Stimulated activated CD8-positive, alpha-beta memory T cell treated with anti-CD3 and anti-CD28 coated beads, Interleukin-2, amount 100 ng/mL, for 48 hours (primary cell): ENCODE measurements at places on chromosomes 5 and 9.
A peak's percentile ranks its signal among the peaks of the same experiment; 100 is the strongest.

GRCh38 chr5:147611483-147611882 lies 101.6 kb upstream of the DPYSL3 start:
- no peak for DNase-seq

DNA sequence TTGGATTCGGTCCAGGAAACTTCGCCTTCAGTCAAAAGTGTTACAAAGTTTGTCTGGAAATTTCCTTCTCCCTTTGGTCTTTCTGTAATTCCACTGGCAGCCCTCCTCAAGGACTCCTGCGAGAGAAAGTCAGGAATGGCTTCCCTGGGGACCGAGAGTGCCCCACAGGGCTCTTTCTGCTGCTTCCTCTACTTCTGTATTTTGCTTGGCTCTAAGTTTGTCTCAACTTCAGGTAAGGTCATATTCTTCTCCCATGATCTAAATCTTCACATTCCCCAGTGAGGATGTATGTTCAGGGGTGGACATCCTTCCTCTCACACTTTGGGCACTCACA lies 10.3 kb upstream of the RIOK2 start:
- DNase-seq, result no peak

GRCh38 chr5:74063346-74063745 lies 437.4 kb downstream of the ARHGEF28 start:
- DNase-seq, result no peak

DNA sequence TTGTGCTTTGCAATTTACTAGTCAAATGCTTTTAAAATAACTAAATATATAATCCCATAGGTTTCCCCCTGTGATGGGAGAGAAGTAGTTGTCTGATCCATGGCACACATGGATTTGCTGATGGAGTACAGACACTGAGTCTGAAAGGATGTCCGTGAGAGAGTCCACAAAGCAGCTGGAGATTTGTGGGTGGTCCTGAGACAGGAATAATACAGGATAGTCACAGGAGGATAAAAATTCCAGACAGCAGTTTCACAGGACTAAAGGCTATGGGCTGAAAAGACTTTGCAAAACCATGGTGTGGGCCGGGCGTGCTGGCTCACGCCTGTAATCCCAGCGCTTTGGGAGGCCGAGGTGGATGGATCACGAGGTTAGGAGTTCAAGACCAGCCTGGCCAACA lies 58.7 kb upstream of the ZFR start:
- no peak for DNase-seq

- peak; percentile 68 for DNase-seq
These were observed 160.7 kb downstream of the PAX5 start for GRCh38 chr9:36873247-36873875.

DNA sequence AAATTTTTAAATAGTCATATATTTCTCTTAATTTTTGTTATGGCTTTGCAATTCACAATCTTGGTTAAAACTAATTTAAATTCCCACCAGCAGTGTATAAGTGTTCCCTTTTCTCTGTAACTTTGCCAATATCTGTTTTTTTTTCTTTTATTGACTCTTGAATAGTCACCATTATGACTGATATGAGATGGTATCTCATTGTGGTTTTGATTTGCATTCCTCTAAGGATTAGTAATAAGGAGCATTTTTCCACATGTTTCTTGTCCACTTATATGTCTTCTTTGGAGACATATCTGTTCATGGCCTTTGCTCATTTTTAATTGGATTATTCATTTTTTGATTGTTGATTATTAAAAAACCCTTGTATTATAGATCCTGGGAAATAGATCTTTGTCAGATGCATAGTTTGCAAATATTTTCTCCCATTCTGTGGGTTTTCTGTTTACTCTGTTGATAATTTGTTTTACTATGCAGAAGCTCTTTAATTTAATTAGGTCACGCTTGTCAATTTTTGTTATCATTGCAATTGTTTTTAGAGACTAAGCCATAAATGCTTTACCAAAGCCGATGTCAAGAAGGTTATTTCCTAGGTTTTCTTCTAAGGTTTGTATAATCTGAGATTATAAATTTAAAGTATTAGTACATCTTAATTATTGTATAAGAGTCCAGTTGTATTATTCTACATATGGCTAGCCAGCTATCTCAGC lies 610.9 kb downstream of the CHSY3 start:
- no peak for DNase-seq

GRCh38 chr5:117201001-117201400 lies 626.4 kb upstream of the SEMA6A start:
- DNase-seq, result no peak

DNA sequence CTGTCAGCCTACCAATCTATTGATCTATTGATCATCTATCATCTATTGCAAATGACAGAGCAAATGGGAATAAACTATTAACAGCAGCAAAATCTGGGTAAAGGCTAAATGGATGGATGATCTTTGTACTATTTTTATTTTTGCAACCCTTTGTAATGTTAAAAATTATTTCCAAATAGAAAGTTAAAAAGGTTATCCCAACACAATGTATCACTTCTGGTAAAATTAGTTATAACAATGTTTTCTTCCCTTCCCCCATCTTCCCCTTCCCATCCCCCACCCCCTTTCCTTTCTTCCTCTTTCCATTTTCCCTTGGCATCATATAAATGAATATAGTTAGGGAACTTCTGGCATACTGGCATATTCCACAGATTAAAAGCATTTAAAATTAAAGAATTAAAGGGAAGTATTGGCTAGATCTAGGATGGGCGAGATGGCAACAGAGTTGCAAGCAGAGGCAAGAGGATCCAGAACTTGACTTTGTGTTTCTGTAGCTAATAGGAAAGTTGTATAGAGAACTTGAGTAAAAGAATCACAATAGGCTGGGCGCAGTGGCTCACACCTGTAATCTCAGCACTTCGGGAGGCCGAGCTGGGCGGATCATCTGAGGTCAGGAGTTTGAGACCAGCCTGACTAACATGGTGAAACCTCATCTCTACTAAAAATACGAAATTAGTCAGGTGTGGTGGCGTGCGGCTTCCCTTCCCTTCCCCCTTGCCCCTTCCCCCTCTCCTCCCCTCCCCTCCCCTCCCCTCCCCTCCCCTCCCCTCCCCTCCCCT lies 66.6 kb upstream of the TAF11L2 start:
- no peak for DNase-seq

GRCh38 chr5:179124273-179124852 lies 64.2 kb downstream of the ZNF354C start:
- DNase-seq, result no peak

GRCh38 chr5:93636837-93637236 lies 53.8 kb downstream of the NR2F1 start:
- DNase-seq, result no peak

- no peak for DNase-seq
These were observed 25.1 kb upstream of the PCSK1 start for GRCh38 chr5:96458176-96458575.

DNA sequence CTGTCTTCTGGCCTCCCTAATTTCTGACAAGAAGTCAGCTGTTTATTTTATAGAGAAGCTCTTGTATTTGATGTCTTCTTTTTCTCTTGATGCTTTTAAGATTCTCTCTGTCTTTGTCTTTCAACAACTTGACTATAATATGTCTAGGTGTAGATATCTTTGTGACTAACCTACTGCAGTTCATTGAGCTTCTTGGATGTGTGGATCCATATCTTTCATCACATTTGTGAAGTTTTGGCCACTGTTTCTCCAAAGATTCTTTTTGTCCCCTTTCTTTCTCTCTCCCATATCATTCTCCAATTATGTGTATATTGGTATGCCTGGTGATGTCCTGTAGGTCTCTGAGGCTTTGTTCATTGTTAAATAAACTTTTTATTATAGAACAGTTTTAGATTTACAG lies 16.7 kb downstream of the SPEF2 start:
- DNase-seq, result no peak

DNA sequence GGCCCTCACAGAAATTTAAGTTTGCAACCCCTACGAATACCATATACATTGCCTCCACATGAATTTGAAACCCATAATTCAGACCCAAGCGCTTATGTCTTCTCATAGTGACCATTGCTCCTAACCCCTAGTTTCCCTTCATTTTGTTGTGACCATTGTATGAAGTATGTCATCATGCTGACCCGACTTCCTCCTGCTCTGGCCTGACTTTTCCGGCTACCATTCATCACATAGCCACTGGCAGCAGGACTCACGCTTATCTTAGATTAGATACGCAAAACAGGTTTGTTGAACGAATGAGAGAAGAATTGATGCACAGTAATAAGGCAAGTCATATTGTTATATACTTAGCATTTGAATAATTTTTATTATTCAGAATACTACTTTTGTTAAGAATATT lies 345.4 kb downstream of the FBXL17 start:
- DNase-seq, result no peak

DNA sequence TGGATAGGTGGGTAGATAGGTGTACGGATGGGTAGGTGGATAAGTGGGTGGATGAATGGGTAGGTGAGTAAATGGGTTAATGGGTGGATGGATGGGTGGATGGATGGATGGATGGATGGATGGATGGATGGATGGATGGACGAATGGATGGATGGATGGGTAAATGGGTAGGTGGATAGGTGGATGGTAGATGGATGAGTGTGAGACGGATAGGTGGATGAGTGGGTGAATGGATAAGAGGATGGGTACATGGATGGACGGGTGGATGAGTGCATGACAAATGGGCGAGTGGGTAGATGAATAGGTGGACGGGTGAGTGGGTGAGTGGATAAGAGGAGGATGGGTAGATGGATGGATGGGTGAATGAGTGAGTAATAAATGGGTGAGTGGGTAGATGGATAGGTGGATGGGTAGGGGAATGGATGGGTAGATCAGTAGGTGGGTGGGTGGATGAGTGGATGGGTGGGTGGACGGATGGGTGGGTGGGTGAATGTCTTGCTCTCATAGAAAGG lies 179.2 kb downstream of the FGF18 start:
- DNase-seq, result no peak

DNA sequence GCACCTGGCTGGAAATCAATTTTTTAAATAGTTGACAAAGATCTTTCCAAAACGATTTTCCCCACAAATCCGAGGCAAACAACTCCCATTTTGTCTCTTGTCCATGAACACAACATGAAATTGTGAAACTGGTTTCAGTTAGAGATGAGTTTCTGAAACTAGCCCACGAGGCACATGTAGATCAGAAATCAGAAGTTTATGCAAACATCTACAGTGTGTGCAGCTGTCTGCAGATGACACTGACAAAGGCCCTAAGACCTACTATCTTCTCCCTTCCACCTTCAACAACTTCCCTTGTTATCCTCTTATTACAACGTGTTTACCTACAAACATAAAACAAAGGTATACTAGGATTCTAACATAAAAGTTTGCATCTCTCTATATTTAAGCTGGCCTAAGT lies 183.3 kb downstream of the DIRAS2 start:
- DNase-seq, result no peak

DNA sequence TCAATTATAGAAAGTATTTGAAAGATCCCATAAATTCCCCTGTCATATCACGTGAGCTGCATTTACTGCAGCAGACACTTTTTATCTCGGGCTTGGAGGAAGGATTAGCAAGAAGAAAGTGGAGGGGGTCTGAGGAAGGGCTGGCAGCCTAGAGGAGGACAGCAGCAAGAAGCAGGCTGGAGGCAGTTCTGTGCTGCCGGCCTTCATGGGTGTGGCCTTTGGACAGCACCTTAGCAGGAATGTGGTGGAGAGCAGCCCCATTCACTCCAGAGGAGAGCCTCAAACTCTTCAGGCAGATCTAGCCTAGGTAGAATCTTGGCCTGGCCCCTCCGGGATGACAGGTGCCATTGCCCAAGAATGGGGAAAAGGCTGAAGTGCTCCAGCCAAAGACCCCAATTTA lies 89.8 kb upstream of the GABRP start:
- no peak for DNase-seq

DNA sequence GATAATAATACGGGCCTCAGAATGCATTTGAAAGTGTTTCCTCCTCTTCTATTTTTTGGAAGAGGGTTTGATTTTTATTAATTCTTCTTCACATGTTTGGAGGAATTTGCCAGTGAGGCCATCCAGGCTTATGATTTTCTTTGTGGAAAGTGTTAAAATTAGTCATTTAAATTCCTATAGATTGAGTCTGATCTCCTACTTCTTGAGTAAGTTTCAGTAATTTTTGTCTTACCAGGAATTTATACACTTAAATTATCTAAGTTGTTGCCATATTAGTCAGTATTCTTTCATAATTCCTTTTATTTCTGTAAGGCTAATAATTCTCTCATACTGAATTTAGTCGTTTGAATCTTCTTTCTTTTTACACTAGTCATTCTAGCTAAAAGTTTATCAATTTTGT lies 25.2 kb upstream of the HAPLN1 start:
- no peak for DNase-seq

- no peak for DNase-seq
These were observed 161.9 kb upstream of the RAI14 start for GRCh38 chr5:34494111-34494755.

DNA sequence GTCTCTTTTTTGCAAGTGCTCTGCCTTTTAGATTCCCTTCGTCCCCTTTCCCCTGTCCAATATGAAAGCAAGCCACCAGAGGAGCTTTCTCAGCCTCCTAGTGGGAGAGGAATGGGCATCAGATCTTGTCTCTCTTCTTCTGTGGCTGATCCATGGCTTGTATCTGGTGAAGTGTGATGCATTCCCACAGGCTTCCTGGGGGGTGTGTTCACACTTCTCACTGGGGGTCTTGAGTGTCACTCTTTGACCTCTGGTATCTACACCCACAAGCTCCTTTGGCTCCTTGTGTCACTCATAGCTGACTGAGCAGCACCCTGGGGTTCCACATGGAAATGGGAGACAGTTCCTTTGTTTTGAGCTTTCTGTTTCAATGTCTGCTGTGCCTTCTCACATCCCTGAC lies 411.5 kb downstream of the GADD45G start:
- DNase-seq, result no peak

DNA sequence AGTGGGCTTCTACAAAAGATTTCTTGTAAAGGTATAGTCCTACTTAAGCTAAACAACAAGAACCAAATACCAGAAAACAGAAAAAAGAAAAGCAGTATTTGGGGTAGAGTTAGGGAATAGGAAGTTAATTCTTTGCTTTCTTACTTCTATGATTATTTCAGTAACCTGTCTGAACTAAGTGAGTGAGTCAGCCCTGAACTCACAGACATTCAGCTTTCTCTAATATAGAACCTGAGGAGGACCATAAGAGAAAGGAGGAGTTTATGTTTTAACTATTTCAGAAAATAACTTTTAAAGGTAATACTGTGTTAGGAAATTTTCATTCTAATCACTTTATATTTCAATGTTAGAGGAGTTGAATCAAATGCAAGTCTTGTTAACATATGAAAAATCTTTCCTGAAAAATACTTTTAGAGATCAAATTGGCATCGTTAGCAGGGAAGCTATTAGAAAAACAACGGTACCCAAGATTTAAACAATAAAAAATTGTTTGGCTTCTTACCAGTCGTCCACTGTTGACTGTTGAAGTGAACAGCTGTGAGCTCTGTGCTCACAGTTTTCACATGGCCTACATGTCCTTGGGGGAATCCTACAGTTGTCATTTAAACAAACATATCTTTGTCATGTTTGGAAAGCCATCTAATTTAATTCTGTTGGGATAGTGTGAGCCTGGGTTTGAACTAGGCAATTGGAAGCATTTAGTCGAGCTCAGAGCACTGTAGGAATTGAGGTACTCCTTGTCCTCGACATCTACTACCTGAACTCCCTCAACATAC lies 19.9 kb upstream of the ZFAND5 start:
- DNase-seq, result no peak

GRCh38 chr5:14775857-14776256 lies 95.7 kb downstream of the ANKH start:
- DNase-seq, result no peak
